ENCODE measurements at places on chromosomes 7 and 10.

- DNase-seq = no peak
These were observed 741.5 kb downstream of the TYW1 start for GRCh38 chr7:67738145-67738544.

- DNase-seq = no peak
These were observed 139.2 kb upstream of the ZMIZ1 start for GRCh38 chr10:78929541-78929940.

GRCh38 chr10:29132551-29133111 lies 156.2 kb upstream of the LYZL1 start:
- no peak for DNase-seq

- no peak for DNase-seq
These were observed 116.3 kb downstream of the CYP26A1 start for GRCh38 chr10:93189944-93190343.

DNA sequence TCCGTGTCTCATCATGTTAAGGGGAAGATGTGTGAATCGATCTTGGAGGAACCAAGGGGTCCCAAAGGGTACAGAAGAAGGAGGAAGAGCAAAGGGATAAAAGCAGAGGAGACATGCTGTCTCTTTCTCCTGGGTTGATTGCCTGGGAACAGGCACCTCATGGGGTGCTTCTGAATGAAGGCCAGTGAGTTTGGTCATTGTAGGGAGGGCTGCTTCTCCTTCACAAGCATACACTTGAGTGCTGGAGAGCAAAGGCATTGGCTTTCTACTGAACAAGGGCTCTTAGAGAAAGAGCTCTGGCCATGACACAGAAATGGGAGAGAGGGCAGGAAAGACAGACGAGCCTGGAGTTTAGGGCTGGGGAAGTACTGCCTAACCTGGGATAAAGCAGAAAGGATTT lies 146.7 kb upstream of the NPY start:
- no peak for DNase-seq

DNA sequence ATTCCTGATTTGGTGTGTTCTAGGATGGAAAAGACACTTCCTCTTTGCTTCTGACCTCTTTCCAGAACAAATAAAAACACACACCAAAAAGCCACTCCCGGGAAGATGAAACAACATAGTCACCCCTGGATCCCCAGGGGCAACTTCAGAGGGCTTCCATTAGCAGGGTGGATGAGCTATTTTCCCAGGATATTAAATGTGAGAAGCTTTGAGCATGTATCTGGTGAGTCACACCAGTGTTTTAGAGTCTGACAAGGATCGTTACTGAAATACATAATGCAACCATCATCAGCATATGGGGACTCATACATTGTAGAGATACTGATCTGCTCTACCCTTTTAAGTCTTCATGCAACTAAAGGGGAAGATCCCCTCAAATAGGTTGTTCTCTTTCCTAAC lies 115.5 kb upstream of the ZNF438 start:
- no peak for DNase-seq

DNA sequence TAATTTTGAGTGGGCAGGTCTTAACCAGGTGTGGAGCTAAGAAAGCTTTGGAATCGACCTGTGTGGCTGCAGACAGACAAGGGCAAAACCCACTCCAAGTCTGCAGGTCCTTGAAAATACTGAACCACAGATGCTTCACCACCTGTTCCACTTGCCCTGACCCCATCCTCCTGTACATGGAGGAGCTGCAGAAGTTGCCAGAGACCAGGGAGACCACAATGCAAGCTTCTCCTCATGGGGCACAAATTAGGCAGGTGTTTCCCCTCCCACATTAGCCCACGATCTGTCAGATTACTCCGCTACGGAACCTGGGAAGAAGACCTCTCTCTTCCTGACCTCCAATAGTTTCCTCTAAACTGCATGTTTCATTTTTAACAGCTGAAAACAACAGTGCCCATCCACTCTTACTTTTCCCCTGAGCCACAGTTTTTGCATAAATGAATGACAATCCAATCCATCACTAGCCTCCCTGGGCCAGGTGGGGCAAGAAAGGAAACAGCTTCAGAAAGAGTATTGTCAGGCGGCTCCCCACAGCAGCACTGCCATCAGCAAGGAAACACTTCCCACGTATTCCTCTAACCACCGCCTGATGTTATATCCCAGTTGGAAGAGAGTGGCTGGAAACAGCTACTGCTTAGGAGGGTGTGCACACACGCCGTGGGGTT lies 141.6 kb downstream of the PRKAG2 start:
- no peak for DNase-seq

- DNase-seq = no peak
These were observed 78.5 kb downstream of the SUGCT start for GRCh38 chr7:40213291-40213690.

DNA sequence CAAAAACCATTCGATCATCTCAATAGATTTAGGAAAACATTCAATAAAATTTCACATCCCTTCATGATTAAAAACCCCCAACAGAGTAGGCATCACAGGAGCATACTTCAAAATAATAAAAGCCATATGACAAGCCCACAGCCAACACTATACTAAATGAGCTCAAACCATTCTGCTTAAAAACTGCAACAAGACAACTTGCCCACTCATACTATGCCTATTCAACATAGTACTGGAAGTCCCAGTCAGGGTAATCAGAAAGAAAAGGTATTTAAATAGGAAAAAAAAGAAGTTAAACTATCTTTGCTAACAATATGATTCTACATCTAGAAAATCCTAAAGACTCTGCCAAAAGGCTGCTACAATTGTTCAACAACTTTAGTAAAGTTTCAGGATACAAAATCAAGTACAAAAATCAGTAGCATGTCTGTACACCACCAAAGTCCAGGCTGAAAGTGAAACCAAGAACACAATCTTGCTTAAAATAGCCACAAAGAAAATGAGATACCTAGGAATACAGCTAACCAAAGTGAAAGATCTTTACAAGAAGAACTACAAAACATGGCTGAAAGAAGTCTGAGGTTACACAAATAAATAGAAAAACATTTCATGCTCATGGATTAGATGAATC lies 882.6 kb downstream of the GRM8 start:
- DNase-seq = no peak

DNA sequence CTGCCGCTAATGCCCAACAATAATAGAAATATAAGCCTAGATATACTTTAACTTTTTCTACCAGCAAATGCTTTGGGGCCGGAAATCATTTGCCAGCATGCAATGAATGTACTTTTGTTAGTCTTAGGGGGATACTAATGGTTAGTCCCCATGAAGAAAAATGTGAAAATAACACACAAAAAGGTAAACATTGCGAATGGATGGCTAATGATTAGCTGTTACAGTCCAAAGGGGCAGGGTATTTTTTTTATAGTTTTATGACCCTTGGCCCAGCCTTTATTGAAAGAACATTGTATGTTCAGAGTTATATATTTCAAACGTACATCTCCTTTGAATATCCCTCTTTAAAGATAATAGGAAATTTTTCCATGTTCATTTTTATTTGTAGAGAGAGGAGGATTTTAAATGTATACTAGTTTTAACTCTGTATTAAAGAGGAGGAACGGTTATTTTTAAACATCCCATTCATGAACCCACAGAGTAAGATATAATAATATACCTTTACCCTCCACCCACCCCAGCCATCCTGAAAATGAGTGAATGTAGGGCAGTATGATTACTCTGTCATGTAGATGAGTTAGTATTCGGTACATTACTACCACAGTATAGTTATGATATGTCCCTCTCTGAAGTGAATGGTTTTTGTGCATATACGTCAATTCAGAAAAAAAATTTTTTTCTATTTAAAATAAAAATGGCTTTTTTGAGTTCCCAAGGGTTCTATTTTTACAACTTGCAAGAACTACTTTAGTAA lies 63.6 kb downstream of the ARID5B start:
- no peak for DNase-seq

DNA sequence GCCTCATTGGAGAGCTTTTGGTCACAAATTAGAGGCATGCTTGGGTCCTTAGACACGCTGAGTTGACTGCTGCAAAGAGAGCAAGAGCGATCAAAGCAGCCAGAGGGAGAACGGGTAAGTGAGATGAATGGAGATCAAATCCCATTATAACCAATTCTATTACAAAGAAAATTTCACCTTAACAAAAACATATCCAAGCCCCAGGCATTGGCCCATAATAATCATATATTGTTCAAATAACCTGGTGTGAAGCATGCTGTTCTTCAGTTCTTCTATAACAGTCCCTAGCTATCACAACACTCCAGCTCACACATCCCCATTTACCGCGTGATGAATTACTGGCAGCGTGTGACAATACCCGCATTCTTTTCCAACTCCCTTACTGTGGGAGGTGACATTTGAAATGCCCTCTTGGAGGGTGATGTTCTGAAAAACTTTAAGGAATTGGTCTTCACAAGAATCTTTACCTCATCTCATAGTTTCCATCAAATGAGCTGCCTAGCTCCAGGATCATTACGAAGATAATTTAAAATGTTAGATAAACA lies 156.1 kb upstream of the PLXNA4 start:
- DNase-seq = no peak

DNA sequence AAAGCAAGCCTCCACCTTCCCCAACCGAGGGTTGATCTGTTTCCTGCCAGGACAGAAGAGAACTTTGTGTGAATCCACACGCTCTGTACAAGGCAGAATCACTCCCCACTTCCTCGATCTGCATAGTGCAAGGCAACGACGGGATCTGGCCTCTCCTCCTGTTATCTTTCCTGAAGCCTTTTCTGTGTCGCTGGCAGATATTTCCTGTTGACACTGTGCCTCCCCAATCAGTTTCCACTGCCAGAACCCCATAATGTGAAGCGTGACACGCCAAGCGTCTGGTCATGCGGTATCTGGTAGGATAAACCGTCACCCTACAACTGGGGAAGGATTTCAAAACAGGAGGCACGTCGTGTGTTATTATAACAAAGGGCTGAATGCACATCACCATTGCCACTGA lies 57.2 kb downstream of the FAM171A1 start:
- DNase-seq = no peak

DNA sequence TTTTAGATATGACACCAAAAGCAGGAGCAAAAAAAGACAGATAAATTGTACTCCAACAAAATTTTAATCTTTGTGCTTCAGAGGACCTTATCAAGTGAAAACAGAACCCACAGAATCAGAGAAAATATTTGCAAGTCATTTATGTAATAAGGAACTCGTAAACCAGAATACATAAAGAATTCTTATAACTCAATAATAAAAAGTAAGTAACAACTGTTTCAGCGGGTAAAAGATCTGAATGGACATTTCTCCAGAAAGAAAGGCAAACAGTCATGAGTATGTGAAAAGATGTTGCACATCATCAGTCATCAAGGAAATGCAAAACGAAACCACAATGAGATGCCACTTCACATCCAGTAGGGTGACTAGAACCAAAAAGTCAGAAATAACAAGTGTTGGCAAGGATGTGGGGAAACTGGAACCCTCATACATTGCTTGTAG lies 167.7 kb upstream of the KCTD7 start:
- DNase-seq = no peak

- DNase-seq = no peak
These were observed 27.4 kb upstream of the RASGEF1A start for GRCh38 chr10:43294241-43294658.

- DNase-seq = no peak
These were observed 997.3 kb downstream of the REEP3 start for GRCh38 chr10:64518456-64518855.

GRCh38 chr10:34804306-34804705 lies 10.8 kb downstream of the PARD3 start:
- no peak for DNase-seq

All from stimulated activated CD4-positive, alpha-beta T cell treated with anti-CD3 and anti-CD28 coated beads, Interleukin-4, amount 100 ng/mL, for 4 hours (primary cell).